Mucosa of gallbladder (tissue), 1 donor: ENCODE measurements at places on chromosomes 6 and 20. TPM values are rescaled to one million over a fixed set of nuclear protein-coding genes. Genes with fewer than 3 reads are reported as not detected.

CRISP3 gene
- total RNA-seq, result 7.5 TPM

OR12D3 gene
- total RNA-seq, result not detected

RWDD2A gene
- total RNA-seq, result 5.9 TPM

NRN1 gene
- 6.4 TPM for total RNA-seq

RAET1L gene
- not detected for total RNA-seq

ZSCAN12 gene
- 5.8 TPM for total RNA-seq

PPP1R11 gene
- 76.9 TPM for total RNA-seq

CAP2 gene
- 32.0 TPM for total RNA-seq

SEL1L2 gene
- total RNA-seq, result 0.52 TPM

DEFB127 gene
- not detected for total RNA-seq
